Ascending aorta (tissue), 2 donors: ENCODE measurements at places on chromosomes 6 and 20. TPM values are rescaled to one million over a fixed set of nuclear protein-coding genes. Genes with fewer than 3 reads are reported as not detected.

Gene GPLD1
- total RNA-seq = 3.5 TPM

Gene SLC35D3
- total RNA-seq = not detected

Gene PKIB
- not detected for total RNA-seq

Gene MUC22
- total RNA-seq = not detected

Gene TRMT11
- 44.6 TPM for total RNA-seq

Gene OR2J3
- total RNA-seq = not detected

GRCh38 chr20:57546956-57547649, 13.8 kb upstream of the PCK1 start:
- no peaks in the 10 kb centered on the region for H3K27me3 ChIP-seq
- H3K27ac ChIP-seq = no peak overlapping the region
- H3K4me3 ChIP-seq = no peak overlapping the region
- DNase-seq = no peak
- H3K36me3 ChIP-seq = no peaks in the 10 kb centered on the region
- H3K4me1 ChIP-seq = no peaks in the 10 kb centered on the region

DNA sequence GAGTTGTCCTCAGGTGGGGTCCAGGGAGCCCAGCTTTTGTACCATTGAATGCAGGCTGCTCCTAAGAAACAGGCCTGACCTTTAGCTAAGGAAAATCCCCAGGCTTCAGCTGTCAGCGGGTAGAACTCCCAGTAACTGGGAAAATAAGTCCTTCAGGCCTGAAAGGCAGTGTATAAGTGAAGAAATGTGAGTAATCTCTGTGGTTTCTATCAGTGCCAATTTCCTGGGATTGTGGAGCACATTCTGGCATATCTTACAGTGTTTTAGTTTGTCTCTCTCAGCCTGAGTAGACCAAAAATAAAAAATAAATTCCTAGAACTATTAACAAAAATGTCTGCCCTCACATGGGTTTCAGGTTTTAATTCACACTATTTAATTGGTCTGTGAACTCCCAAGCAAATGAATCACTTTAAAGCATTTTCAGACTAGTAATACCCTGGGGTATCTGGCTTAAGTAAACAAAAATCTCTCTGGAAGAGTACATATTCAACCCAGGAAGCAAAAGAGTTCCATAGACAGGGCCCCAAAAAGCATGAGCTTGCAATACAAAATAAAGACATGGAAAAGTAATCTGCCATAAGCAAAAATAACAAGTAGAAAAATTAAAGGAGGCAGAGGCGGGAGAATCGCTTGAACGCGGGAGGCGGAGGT, 566.2 kb upstream of the NOX3 start:
- H3K4me3 ChIP-seq = no peak overlapping the region
- H3K4me1 ChIP-seq = no peaks in the 10 kb centered on the region
- H3K27me3 ChIP-seq = no peaks in the 10 kb centered on the region
- no peaks in the 10 kb centered on the region for H3K36me3 ChIP-seq
- peak overlapping the region; percentile 47 for H3K27ac ChIP-seq

GRCh38 chr20:23663180-23663579, 25.4 kb upstream of the CST3 start:
- no peaks in the 10 kb centered on the region for H3K27me3 ChIP-seq
- no peak overlapping the region for H3K27ac ChIP-seq
- H3K4me3 ChIP-seq = no peak overlapping the region
- no peak for DNase-seq
- no peaks in the 10 kb centered on the region for H3K4me1 ChIP-seq

DNA sequence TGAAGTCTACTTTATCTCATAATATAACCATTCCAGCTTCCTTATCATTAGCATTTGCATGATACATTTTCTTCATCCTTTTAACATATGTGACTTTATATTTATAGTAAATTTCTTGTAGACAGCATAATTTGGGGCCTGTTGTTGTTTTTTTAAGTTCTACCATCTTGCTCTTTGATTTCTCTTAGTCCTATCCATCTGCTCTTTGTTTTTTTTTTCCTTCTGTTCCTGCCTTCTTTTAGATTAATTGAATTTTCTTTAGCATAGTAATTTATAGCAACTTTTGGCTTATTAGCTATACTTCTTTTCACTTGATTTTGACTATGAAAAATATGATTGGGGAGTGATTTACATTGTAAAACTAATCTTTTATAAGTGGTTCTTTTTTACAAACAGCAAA, 19.2 kb upstream of the FABP7 start:
- H3K27ac ChIP-seq = no peak overlapping the region
- H3K4me1 ChIP-seq = no peaks in the 10 kb centered on the region
- no peak for DNase-seq
- H3K36me3 ChIP-seq = no peaks in the 10 kb centered on the region
- no peak overlapping the region for H3K4me3 ChIP-seq

- no peak overlapping the region for H3K4me3 ChIP-seq
- DNase-seq = no peak
- no peak overlapping the region for H3K27ac ChIP-seq
- peaks cover 2% of the 10 kb centered on the region for H3K4me1 ChIP-seq
These were observed 12.0 kb downstream of the LRP11 start for GRCh38 chr6:149852180-149852579.

GRCh38 chr20:34377072-34377847, 14.2 kb downstream of the ITCH start:
- no peaks in the 10 kb centered on the region for H3K27me3 ChIP-seq
- DNase-seq = no peak

DNA sequence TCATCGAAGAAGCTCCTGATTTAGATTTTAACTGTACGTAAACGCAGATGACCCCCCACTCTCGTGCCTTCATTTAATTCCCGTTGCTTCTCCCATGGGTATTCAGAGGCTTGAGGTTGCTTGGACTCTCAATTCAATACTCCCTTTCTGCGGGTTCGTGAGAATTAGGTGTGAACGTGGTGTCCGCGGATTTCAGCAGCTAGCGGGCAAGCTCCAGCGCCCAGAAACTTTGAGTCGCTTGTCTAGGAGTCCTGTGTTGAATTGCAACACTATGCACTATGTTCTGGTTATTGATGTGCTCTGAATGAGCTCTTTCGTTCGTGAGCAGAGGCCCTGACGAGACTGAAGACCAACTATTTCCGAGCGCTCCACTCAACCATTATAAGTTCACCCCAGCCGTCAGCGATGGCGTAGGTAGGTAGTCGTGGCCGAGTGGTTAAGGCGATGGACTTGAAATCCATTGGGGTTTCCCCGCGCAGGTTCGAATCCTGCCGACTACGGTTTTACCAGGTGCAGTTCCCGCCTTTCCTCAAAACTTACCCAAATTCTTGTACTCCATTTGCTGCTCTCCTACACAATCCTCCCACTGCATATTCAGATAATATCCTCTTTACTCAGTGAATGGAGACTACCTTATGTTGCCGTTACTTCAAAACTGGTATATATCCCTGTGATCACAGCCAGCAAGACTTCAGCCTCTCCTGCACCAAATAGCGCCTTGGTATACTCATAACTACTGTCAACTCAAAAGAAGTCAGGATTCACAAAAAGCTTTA, 72.6 kb upstream of the ZNF184 start:
- no peak overlapping the region for H3K27ac ChIP-seq
- no peaks in the 10 kb centered on the region for H3K27me3 ChIP-seq
- no peaks in the 10 kb centered on the region for H3K4me1 ChIP-seq
- no peaks in the 10 kb centered on the region for H3K36me3 ChIP-seq
- peak overlapping the region; percentile 23 for H3K4me3 ChIP-seq

DNA sequence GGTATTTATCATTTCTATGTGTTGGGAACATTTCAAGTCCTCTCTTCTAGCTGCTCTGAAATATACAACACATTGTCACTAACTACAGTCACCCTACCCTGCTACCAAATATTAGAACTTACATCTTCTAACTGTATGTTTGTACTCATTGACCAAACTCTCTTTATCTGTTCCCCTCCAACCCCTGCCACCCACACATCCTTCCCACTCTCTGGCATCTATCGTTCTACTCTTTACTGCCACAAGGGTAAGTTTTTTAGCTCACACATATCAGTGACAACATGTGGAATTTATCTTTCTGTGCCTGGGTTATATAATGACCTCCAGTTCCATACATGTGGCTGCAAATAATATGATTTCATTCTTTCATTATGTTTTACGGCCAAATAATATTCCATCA, 171.9 kb downstream of the GMDS start:
- H3K4me3 ChIP-seq = no peak overlapping the region
- H3K4me1 ChIP-seq = no peaks in the 10 kb centered on the region
- no peak for DNase-seq
- H3K27ac ChIP-seq = no peak overlapping the region
- H3K27me3 ChIP-seq = no peaks in the 10 kb centered on the region
- no peaks in the 10 kb centered on the region for H3K36me3 ChIP-seq

- no peak overlapping the region for H3K27ac ChIP-seq
- no peak for DNase-seq
- H3K27me3 ChIP-seq = no peaks in the 10 kb centered on the region
- no peak overlapping the region for H3K4me3 ChIP-seq
- peaks cover 46% of the 10 kb centered on the region for H3K36me3 ChIP-seq
These were observed 125.7 kb downstream of the MAP3K4 start for GRCh38 chr6:161117308-161117707.

DNA sequence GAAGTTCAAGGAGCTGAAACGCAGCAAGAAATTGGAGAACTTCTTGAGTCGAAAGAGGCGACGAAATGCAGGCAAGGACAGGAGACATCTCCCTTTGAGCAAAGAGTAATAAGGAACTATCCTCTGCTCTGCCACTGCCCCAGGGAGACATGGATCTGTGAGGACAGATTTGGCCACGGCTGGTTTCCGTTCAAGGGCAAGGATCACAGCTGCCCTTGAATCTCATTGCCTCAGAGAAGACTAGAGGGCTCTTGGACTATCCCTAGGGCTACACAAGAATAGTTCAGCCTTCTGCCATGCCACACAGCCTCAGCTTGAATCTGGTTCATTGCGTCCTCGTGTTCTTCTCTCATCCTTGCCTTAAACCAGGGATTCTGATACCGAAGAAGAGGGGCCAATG, 7.7 kb downstream of the RRP36 start:
- peaks cover 2% of the 10 kb centered on the region for H3K4me1 ChIP-seq
- DNase-seq = no peak
- no peaks in the 10 kb centered on the region for H3K27me3 ChIP-seq
- H3K36me3 ChIP-seq = peaks cover 88% of the 10 kb centered on the region
- no peak overlapping the region for H3K4me3 ChIP-seq

DNA sequence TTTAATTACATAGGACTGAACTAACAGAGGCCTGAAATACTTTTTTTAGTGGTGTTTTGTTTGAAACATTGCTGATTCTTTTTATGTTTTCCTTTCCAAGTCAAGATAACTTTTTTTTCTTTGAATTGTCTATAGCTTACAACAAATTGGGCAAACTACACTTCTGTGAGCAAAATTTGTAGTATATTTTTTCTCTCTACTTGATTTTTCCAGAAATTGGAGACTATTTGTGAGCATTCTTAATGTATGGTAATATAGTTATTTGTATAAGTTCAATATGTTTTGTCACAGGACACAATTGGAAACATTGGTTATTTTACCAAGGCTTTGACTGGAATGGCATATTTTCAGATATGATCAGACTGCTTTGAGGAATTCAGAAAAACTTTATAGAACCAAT, 216.5 kb downstream of the SYNE1 start:
- H3K27me3 ChIP-seq = no peaks in the 10 kb centered on the region
- H3K27ac ChIP-seq = no peak overlapping the region
- no peaks in the 10 kb centered on the region for H3K36me3 ChIP-seq
- H3K4me1 ChIP-seq = no peaks in the 10 kb centered on the region
- DNase-seq = no peak
- H3K4me3 ChIP-seq = no peak overlapping the region

- no peaks in the 10 kb centered on the region for H3K4me1 ChIP-seq
- H3K27ac ChIP-seq = no peak overlapping the region
- no peak overlapping the region for H3K4me3 ChIP-seq
These were observed 78.6 kb upstream of the AKAP12 start for GRCh38 chr6:151160929-151161757.

- H3K4me1 ChIP-seq = no peaks in the 10 kb centered on the region
- no peaks in the 10 kb centered on the region for H3K36me3 ChIP-seq
- no peak for DNase-seq
- no peak overlapping the region for H3K27ac ChIP-seq
These were observed 8.5 kb upstream of the VSTM2L start for GRCh38 chr20:37894454-37894853.

- H3K4me1 ChIP-seq = no peaks in the 10 kb centered on the region
- peaks cover 7% of the 10 kb centered on the region for H3K36me3 ChIP-seq
- no peak for DNase-seq
- H3K27ac ChIP-seq = no peak overlapping the region
These were observed 238.5 kb downstream of the ZFAND3 start for GRCh38 chr6:38057994-38058393.

DNA sequence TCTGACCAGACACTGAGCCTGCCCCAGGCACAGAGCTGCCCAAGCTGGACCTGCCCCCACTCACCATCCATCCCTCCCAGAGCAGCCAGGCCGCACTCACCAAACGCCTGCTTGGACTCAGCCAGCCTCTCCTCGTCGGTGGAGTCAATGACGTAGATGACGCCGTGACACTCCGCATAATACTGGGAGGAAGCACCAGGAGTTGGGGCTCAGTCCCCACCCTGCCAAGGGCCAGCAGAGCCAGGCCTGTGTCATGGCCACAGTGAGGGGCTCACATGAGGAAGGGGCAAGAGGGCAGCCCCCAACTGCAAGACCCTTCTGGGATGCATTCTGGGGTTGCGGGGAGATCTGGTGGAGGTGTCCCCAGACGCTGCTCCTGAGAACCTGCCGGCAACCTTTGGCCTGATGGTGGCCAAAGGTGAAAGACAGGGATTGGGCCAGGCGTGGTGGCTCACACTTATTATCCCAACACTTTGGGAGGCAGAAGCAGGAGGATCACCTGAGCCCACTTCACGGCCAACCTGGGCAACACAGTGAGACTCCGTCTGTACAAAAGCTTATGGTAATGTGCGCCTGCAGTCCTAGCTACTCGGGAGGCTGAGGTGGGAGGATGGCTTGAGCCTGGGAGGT, 5.6 kb downstream of the ARFRP1 start:
- DNase-seq = peak; percentile 42
- H3K4me1 ChIP-seq = peaks cover 20% of the 10 kb centered on the region
- H3K4me3 ChIP-seq = no peak overlapping the region
- H3K36me3 ChIP-seq = peaks cover 30% of the 10 kb centered on the region
- no peak overlapping the region for H3K27ac ChIP-seq

- no peaks in the 10 kb centered on the region for H3K36me3 ChIP-seq
- no peak for DNase-seq
- no peak overlapping the region for H3K27ac ChIP-seq
- no peak overlapping the region for H3K4me3 ChIP-seq
These were observed 39.7 kb upstream of the CARMIL1 start for GRCh38 chr6:25239498-25239897.

- no peak overlapping the region for H3K27ac ChIP-seq
- H3K4me3 ChIP-seq = no peak overlapping the region
- H3K36me3 ChIP-seq = no peaks in the 10 kb centered on the region
- no peaks in the 10 kb centered on the region for H3K4me1 ChIP-seq
- no peaks in the 10 kb centered on the region for H3K27me3 ChIP-seq
- DNase-seq = no peak
These were observed 151.0 kb downstream of the CLIC5 start for GRCh38 chr6:45864651-45865050.

DNA sequence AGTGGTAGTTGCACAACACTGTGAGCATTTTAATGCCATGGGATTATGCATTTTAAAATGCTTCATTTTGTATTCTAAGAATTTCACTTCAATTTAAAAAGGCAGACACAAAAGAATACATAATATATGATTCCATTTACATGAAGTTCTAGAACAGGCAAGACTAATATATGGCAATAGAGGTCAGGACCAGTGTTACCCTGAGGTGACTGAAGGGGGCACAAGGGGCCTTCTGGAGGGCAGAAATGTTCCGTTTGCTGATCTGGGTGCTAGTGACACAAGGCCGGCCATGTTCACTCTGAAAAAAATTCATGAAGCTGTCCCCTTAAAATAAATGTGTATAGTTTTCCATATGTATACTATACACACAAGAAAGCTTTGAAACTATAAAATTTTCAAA, 28.5 kb downstream of the TASP1 start:
- no peaks in the 10 kb centered on the region for H3K27me3 ChIP-seq
- H3K36me3 ChIP-seq = peaks cover 13% of the 10 kb centered on the region
- DNase-seq = no peak
- H3K27ac ChIP-seq = no peak overlapping the region
